ENCODE measurements at places on chromosomes 13 and 19.
A peak's percentile ranks its signal among the peaks of the same experiment; 100 is the strongest.

- DNase-seq: peak; percentile 57
Observed at GRCh38 chr19:34220472-34221063, 33.8 kb upstream of the GARRE1 start.

DNA sequence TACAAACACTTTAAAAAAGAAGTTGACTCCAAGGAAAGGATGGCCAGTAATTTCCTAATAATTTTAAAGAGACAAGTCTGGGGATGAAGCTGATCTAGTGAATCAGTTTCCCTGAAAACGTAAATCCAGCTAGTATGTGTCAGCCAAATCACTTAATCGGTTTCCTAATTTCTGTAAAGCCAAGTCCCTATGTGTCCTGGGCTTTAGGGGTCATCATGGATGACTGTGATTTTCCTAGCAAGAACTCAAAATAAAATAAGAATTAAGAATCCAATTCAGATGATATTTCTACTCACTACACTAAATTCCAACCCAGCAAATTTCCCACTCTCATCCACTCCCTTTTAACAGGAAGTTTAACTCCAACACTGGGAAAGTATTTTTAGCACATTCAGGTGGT, 35.9 kb downstream of the ELF1 start:
- DNase-seq: no peak

DNA sequence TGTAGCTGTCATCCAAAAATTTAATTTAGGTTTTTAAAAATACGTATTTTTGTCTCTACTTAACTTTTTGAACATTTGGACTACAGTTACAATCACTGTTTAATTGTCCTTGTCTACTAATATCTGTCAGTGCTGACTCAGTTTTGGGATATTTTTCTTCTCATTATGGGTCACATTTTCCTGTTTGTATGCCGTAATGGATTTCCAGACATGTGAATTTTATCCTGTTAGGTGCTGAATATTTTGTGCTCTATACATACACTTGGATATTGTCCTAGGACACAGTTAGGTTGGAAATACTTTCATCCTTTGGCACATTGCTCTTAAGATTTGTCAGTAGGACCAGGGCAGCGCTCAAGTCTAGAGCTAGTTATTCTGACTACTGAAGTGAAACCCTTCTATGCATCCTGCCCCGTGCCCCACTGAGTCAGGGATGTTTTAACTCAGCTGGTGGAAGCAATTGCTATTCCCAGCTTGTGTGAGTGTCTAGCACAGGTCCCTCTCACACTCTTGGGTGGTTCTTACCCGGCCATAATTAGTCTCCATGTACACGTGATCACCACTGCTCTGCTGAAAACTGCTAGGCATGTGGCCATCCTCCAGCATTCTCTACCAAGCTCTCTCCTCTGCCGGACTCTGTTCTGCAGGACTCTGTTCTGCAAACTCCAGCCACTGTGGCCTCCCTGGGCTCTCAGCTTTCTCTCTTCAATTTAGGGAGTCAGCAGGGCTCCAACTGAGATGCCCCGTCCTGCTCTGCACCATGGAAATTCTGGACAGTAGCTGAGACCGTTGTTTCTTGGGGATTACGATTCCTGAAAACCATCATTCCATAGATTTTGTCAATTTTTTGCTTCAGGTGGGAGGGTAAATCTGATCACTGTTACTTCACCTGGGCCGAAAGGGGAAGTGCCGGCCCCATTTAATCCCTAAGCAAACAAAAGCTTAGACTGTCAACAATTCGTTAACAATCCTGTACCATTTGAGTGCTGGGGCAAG, 11.1 kb downstream of the PROZ start:
- DNase-seq: no peak

GRCh38 chr13:49419276-49419675, 24.6 kb downstream of the CAB39L start:
- DNase-seq: no peak

DNA sequence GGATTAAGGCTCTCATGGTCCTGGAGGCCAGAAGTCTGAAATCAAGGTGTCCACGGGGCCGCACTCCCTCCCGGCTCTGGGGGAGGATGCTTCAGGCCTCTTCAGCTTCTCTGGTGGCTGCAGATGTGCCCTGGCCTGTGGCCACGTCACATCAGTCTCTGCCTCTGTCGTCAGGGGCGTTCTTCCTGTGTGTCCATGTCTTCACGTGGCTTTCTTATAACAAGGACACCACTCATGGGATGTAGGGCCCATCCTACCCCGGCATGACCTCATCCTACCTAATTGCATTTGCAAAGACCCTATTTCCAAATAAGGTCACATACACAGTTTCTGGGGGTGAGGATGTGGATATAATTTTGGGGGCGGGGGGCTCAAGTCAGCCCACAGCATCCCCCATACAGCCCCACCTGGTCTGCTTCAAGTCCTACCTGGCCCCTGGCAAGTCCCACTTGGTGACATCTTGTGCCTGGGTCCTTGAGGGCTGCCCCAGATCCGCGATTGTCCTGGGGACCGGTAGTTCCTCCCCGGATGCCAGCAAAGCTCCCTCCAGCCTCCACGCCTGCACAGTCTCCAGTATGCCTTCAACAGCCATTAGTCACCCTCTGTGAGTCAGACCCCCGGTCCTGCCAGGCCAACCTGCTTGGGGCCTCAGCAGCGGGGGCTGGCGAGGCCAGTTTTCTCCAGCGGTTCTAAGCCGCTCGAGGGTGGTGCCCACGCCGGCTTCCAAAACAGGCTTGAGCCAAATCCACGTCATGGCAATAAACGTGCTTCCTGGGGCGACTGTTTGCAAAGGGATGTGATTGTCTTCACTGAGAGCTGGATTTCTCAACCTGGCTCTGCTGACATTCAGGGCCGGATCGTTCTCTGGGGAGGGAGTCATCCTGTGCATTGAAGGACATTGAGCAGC, 32.2 kb downstream of the MYO9B start:
- DNase-seq: no peak
